ENCODE measurements at places on chromosomes 6 and 20. TPM values are rescaled to one million over a fixed set of nuclear protein-coding genes. Genes with fewer than 3 reads are reported as not detected.

The CAGE1 gene
- total RNA-seq = 0.18 TPM

The PSORS1C2 gene
- not detected for total RNA-seq

The LAMA2 gene
- total RNA-seq = 0.09 TPM

The PABPC1L gene
- total RNA-seq = 61.4 TPM

The GJA10 gene
- total RNA-seq = not detected

The PLCB4 gene
- not detected for total RNA-seq

The CLVS2 gene
- total RNA-seq = not detected

The LINC00237 gene
- not detected for total RNA-seq

The TRIM40 gene
- total RNA-seq = not detected

The TXLNB gene
- total RNA-seq = 0.47 TPM

The C6orf52 gene
- total RNA-seq = 7.4 TPM

The COL19A1 gene
- 0.07 TPM for total RNA-seq

The RRAGD gene
- 7.3 TPM for total RNA-seq

The BPIFB1 gene
- total RNA-seq = not detected

The TMC2 gene
- not detected for total RNA-seq

The GPR31 gene
- total RNA-seq = not detected

Measured in CD8-positive, alpha-beta memory T cell (primary cell).